CD4-positive, alpha-beta T cell treated with Interleukin-6 at 100 ng/mL for 8 hours (primary cell): ENCODE measurements at places on chromosomes 16 and 17.

GRCh38 chr16:82748026-82748425, 121.3 kb downstream of the CDH13 start:
- no peak for DNase-seq

DNA sequence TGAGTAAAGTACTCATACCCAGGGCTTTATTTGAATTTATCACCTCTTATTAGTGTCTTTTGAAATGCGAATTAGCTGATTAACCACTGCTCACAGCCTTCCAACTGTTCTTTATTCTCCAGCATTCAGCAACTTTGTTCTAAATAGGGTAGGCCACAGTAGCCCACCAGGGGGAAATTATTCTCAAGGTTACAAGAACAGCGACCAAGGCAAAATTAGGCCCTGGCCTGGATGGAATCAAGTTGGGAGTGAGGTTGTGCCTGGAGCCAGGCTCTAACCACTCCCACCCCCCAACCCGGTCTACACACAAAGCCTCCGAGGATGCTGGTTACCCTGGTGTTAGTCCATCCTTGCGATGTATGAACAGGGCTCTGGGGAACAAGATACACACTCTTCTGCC, 245.5 kb downstream of the STX8 start:
- DNase-seq, result no peak

DNA sequence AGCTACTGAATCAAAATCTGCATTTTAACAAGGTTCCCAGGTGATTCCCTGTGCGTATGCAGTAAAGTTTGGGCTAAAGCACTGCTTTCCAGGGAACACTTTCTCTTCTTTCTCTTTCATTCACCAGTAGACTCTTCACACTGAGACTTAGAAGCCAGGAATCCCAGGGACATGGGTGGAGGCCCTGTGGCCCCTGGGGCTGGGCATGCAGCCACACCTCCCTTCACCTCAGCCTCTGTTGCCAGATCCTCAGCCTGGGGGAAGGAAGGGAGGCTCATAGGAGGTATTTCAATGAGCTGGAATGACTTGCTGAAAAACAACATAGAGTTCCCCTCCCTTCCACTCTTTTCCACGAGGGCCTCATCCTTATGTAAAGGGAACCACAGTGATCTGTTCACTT, 1.2 kb downstream of the G6PC3 start:
- no peak for DNase-seq

DNA sequence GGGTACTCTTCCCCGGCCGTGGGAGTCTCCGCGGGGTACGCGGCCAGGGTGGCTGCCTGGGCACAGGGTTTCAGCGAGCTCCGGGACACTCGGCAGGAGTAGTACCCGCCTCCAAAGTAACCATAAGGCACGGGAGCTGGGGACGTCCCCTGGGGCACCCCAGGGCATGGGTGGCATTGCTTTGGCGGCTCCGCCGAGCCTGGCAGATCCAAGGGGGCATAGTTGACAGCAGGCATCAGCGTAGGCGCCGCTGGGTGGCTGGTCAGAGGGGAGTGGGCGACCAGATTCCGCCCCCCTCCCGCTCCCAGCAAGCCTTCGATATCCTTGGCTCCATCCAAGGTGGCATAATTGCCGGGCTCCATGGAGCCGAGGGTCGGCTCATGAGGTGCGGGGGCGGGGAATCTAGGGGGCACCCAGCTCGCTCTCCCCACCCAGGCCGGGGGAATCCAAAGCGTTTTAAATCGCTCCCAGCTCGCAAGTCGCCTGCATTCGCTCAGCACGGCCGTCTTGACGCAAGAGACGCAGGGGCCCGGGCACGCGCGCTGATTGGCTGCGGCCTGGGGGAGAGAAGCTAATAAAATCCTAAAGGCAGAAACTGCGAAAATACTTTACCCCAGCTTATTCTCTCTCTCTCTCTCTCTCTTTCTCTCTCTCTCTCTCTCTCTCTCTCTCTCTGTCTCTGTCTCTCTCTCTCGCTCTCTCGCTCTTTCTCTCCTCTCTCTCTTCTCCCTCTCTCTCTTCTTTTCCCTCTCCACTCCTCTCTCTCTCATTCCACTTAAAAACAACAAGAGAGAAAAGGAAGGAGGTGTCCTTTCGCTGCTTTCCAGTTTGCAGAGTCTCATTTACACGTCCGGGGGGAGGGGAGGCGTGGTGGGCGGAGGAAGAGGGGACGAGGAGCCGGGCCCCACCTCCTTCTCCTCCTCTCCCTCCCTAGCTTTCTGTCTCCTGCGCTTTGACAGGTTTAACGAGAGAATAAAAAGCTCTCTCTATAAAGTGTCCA, at the start of gene HOXB13:
Gene HOXB13, minus strand, starts transcription at position 519 of the 1,000 bp plus-strand sequence. Its CDS starts 157 bp downstream, at position 362.
- DNase-seq, result no peak

GRCh38 chr17:51144266-51145022, 8.9 kb upstream of the NME1 start:
- DNase-seq, result no peak

- no peak for DNase-seq
Measured at GRCh38 chr16:46785076-46785845, 37.1 kb upstream of the MYLK3 start.

GRCh38 chr16:67719778-67720144, 645 bp upstream of the GFOD2 start:
- no peak for DNase-seq

GRCh38 chr17:65771704-65772103, 210.3 kb upstream of the AXIN2 start:
- DNase-seq, result no peak

GRCh38 chr17:77692571-77693161, 265.8 kb upstream of the TNRC6C start:
- peak; percentile 40 for DNase-seq

DNA sequence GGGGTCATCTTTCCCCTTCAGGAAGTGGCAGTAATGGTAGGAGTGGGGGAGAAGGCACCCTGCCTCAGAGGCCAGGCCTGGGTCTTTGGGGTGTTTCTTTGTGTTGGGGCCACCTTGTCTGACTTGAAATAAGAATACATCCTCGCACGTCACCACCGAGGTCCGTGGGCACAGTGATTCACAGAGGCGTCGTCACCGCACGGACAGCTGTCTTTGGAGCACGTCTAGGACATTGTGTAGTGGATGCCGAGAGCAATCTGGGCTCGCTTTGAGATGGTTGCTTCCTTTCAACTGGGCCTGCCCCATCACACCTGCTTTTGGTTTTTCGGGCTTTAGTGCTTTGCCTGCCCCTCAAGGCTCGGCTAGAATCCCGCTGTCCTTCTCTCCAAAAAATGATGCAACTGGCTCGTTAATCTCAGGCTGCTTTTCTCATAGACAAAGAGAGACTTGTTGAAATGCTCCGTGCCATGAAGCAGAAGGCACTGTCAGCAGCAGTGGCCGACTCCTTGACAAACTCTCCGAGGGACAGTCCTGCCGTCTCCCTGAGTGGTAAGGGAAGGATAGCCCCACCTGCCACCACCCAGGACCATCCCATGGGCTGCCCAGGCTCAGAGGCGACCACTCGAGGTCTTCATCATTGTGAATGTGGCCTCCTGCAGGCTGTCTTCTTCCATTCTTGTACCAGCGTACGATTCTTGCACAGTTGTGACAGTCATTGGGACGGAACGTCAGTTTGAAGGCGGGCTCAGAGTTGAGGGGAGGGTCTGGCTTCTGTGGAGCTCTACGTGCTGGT, 24.0 kb downstream of the GINS2 start:
- no peak for DNase-seq

DNA sequence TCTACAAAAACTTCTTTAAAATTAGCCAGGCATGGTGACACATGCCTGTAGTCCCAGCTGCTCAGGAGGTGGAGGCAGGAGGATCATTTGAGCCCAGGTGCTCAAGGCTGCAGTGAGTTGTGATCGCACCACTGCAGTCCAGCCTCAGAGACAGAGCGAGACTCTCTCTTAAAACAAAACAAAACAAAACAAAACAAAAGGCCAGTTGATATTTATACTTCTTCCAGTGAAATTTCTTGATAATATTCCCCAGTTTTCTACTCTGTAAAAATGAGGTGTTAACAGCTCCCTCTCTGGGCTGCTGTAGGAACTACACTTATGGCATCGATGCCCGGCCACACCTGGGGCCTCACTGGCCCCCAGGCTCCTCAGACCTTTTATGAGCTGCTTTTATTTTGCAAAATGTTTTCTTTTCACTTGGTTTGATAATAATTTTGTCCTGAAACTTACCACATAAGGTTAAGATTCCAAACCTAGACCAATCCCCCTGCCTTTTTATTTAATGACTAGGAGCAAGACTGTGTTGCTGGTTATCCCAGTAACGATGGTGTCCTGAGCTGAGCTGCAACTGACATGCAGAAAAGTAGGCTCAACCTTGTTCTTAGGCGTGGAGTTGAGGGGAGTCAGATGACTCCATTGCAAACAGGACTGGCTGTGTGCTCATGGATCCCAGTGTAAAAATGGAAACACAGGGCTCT, 17.6 kb downstream of the MAPK8IP3 start:
- peak; percentile 30 for DNase-seq

- no peak for DNase-seq
Measured at GRCh38 chr17:76276069-76276431, 10.9 kb downstream of the UBALD2 start.

GRCh38 chr16:11566398-11566797, 20.3 kb downstream of the LITAF start:
- no peak for DNase-seq

GRCh38 chr16:27432558-27432957, 30.6 kb downstream of the IL21R start:
- DNase-seq, result no peak
